ENCODE measurements at places on chromosomes 5 and 9.

GRCh38 chr5:126613941-126614592 is 13.3 kb downstream of the PHAX start:
- DNase-seq = no peak

GRCh38 chr5:99054972-99055371 is 126.2 kb upstream of the CHD1 start:
- DNase-seq = no peak

GRCh38 chr5:14716755-14717752 is 52.5 kb downstream of the OTULIN start:
- no peak for DNase-seq

- DNase-seq = no peak
Observed at GRCh38 chr9:112815868-112816267, 65.3 kb downstream of the SNX30 start.

DNA sequence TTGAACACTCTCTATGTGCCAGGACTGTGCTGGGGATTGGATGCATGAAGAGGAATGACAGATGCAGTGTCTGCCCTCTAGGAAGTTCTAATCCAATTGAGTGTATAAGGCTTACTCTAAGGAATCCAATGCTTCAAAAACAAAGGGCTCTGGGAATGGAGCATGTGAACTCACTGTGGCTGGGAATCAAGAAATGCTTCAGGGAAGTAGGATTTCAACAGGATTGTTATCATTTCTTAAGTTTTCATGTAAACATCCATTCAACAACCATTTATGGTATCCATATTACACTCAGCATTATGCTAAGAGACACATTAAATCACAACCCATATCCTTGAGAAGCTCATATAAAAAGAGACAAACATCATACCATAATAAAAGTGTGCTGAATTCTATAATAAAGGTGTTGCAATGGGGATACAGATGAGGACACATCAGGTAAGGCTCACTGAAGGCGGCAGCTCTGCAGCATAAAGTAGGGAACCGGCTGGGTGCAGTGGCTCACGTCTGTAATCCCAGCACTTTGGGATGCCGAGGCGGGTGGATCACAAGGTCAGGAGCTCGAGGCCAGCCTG is 11.3 kb downstream of the SIL1 start:
- no peak for DNase-seq

DNA sequence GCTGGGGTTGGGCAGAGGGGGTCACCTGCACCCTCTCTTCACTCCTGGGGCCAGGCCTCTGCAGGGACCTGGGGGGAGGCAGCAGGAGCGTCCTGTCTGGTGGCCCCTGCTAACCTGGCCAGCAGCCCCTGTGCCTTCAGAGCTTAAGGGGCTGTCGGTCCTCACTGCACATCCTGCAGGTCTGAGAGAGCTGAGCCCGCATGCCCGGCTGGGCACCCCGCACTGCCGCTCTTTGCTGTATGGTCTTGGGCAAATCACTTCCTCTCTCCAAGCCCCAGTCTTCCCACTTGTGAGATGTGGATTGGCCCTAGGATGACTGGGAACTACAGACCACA is 7.9 kb downstream of the FLT4 start:
- DNase-seq = no peak

DNA sequence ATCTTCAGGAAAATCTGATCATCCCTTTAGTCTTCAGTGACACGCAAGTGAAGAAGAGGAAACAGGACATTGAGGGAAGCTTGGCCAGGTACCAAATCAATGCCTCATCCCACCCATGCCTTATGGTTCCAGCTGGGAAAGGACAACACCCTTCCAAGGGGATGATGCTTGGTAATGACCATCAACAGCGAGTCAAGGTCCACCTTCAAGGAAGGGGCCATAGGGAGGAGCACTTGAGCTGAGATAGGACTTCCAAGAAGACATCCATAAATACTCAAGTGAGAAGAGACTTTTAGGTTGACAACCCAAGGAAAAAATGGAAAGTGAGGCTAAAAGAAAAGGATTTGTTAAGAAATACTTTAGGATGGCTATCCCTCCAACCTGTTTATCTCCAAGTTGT is 27.1 kb upstream of the GAS1 start:
- DNase-seq = no peak

- DNase-seq = no peak
Observed at GRCh38 chr5:173657741-173658356, 41.4 kb upstream of the BOD1 start.

Data from activated CD4-positive, alpha-beta T cell treated with anti-CD3 and anti-CD28 coated beads, Interleukin-10, Interleukin-2, amounts not matched to agents 100 ng/mL and 50 ng/mL, durations not matched to agents 16 hours and 8 hours (primary cell).